ENCODE measurements at places on chromosomes 2 and 18.

DNA sequence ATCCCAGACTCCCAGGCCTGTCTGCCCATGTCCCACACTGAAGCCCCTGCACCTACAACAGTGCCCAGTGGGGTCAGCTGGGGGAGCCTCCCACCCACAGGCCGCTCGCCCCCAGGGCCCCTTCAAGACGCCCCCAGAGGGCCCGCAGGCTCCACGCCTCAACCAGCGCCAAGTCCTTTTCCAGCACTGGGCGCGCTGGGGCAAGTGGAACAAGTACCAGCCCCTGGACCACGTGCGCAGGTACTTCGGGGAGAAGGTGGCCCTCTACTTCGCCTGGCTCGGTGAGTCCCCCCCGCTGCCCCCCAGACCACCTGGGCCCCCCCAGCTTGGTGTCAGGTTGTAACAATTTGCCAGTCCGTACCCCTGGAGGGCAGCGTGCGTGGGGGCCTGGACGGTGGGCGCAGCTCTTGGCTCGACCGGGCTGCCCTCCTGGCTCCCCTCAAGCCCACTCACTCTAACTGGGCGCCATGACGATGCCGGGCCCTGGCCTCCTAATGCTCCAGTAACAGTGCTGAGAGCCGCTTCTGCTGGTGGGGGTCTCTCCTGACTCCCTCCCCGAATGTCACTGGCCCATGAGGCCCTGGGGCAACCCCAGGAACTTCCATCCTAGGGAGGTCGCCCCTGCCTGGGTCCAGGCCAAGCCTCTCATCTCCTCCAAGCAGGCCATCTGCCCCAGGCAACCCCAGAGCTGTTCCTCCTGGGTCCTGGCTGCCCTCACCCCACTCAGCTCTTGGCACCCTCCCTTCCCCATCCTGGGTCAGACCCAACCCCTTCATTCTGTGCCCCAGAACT is 14.9 kb downstream of the ANO7 start:
- DNase-seq = no peak

DNA sequence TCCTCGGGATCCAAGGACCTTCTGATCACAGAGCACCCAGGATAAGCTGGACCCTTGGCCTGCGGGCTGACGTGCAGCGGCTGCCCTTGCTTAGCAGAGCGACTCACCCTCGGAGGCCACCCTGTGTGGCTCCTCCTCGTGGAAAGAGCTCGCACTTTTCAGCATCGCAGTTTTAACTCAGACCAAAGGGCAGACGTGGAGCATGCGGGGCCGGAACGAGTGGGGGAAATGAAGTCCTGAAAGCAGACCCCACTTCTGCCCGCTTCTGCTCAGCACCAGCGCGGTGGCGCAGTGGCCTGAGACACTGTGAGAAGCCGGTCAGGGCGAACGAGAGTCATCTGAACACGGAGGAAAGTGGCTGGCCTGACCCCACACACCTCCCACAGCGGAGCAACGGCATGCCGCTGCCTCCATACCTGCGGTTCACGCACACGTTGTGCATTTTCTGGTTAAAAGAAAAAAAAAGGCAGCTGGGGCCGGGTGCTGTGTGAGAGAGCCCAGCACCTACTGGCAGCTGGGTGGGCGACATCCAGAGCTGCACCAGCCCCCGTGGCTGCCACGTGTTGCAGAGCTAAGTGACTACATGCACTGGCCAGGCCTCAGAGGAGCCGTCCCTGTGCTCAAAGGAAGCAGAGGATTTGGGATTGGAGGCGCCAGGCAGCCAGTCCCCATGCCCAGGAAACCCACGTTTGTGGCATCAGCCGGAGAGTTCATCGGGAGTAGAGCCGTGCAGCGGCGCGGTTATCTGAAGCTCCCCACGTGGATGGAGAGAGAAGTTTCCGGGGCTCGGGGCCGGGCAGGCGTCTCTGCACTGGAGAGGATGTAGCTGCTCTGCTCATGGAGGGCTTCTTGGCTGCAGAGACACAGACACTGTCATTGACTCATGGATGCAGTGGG is 89.7 kb downstream of the USP40 start:
- DNase-seq = no peak

- no peak for DNase-seq
These were observed 3.6 kb upstream of the RNF144A start for GRCh38 chr2:6913415-6914157.

- no peak for DNase-seq
These were observed at the start of gene ZEB2 for GRCh38 chr2:144519934-144520731. TSS of gene ZEB2 (minus strand) at chr2:144520119. CDS start at chr2:144517350, 2,769 bp downstream.

DNA sequence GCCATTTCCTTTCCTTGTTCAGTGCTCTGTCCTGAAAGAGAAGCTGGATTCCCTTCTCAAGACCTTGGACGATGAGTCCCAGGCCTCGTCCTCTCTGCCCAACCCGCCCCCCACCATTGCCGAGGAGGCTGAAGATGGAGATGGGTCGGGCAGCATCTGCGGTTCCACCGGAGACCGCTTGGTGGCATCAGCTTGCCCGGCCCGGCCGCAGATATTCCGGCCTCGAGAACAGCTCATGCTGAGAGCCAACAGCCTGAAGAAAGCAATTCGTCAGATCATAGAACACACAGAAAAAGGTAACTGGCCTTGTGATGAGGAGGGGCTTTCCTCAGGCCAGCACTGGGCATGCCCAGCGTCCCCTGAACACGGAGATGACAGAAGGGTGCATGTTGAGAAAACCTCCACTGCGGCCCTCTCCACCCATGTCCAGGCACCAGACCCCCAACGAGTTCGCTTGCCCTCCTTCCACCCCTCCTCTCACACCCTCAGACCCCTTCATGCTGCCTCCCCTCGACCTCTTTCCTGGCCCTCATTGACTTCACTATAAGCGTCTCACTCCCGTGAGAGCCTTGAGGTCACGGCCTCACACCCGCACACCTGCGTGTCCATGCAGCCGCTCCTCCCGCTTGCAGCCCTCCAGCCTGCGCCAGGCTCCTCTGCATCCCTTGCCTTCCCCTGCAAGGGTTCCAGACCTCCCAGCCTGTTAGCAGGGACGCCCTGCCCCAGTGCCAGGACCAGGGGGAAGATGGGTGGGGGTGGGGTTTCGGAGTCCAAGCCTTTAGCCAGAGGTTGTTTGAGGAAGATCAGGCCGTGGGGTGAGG is 95.0 kb downstream of the DGKD start:
- no peak for DNase-seq

GRCh38 chr18:67199993-67200617 is 316.4 kb downstream of the DSEL start:
- DNase-seq = peak; percentile 70

GRCh38 chr18:34623557-34623956 is 86.5 kb upstream of the DTNA start:
- no peak for DNase-seq

GRCh38 chr18:78587096-78587495 is 392.5 kb upstream of the SALL3 start:
- peak; percentile 22 for DNase-seq

DNA sequence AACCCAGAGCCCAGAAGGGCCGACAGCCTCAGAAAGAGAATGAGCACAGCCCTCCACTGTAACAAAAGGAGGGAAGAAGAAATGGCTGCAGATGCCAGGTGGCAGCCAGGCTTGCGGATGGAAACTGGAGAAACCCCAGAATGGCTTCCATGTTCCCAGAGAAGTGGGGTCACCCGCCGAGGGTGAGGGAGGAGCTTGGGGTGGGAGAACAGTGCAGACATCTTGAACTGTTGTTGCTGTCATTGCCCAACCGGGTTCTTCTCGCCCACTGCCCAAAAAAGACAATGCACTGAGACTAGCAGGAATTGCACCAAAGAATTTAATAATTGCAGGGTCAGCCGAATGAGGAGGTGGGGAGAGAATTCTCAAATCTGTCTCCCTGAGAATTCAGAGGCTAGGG is 223.2 kb upstream of the RAB6C start:
- no peak for DNase-seq

- no peak for DNase-seq
These were observed 110.4 kb downstream of the PLCL1 start for GRCh38 chr2:197914778-197915177.

GRCh38 chr2:171319164-171319810 is 114.5 kb downstream of the METTL8 start:
- DNase-seq = no peak

GRCh38 chr18:5543036-5543680 is 639 bp downstream of the EPB41L3 start:
- no peak for DNase-seq

GRCh38 chr2:179553382-179553781 is 288.8 kb upstream of the SESTD1 start:
- no peak for DNase-seq

- DNase-seq = peak; percentile 84
These were observed 420.0 kb downstream of the ZEB2 start for GRCh38 chr2:144099780-144100377.

DNA sequence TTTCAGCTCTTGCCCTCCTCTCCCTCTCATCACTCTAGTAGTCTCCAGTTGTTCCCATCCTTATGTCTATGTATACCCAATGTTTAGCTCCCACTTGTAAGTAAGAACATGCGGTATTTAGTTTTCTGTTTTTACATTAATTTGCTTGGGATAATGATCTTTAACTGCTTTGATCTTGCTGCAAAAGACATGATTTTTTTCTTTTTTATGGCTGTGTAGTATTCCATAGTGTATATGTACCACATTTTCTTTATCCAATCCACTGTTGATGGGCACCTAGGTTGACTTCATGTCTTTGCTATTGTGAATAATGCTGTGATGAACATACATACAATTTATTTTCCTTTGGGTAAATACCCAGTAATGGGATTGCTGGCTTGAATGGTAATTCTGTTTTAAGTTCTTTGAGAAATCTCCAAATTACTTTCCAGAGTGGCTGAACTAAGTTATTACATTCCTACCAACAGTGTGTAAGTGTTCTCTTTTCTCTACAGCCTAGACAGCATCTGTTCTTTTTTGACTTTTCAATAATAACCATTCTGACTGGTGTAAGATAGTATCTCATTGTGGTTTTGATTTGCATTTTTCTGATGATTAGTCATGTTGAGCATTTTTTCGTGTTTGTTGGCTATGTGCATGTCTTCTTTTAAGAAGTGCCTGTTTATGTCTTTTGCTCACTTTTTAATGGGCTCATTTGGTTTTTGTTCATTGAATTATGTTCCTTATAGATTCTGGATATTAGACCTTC is 179.6 kb upstream of the SLC39A10 start:
- DNase-seq = no peak

- DNase-seq = peak; percentile 8
These were observed 2.6 kb upstream of the TMEFF2 start for GRCh38 chr2:192197357-192197756.

DNA sequence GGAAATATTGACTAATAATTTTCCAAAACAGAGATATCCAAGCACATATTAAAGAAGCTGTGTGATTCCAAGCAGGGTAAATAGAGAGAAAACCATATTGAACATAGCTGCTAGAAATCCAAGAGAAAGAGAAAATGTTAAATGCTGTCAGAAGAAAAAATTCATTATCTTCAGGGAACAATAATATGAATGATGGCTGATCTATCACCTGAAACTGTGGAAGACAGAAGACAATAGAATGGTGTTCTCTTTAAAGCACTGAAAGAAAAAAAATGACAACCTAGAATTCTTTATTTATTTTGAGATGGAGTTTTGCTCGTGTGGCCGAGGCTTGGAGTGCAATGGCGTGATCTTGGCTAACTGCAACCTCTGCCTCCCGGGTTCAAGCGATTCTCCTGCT is 17.3 kb downstream of the PPP1CB start:
- no peak for DNase-seq

DNA sequence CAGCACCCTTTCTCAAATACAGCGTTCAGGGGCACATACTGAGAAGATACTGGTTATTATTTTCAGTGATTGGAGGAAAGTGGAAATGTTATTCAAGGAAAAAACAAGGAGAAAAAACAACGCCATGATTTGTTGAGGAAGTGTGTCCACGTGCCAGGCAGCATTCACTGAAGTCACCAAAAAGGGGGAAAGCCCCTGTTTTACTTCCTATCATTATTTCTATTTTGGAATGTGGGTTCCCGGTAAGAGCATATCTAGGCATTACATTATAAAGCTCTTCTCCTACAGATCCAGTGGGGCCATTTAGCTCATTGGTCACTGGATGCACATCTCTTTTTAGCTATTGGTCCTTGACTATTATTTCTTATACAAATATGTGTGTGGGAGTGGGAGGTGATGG is 518.7 kb downstream of the TXNL1 start:
- no peak for DNase-seq

DNA sequence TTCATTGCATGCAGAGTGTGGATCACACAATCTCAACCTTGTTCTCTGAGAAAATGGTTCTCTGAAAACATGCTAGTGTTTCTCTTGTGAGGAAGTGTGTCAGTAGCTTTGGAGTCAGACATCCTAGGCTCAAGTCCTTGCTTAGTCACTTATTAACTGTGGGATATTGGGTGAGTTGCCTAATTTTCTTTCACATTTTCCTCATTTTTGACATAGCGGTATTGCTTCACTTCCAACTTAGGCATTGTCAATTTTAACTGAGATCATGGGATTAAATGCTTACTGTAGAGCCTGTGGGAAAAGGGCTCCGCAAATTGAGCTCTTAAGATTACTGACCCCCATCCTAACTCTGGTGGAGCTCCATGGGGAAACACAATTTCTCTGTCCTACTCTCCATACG is 622.2 kb downstream of the CNTNAP5 start:
- no peak for DNase-seq

GRCh38 chr2:108855194-108855593 is 68.6 kb downstream of the CCDC138 start:
- peak; percentile 41 for DNase-seq

DNA sequence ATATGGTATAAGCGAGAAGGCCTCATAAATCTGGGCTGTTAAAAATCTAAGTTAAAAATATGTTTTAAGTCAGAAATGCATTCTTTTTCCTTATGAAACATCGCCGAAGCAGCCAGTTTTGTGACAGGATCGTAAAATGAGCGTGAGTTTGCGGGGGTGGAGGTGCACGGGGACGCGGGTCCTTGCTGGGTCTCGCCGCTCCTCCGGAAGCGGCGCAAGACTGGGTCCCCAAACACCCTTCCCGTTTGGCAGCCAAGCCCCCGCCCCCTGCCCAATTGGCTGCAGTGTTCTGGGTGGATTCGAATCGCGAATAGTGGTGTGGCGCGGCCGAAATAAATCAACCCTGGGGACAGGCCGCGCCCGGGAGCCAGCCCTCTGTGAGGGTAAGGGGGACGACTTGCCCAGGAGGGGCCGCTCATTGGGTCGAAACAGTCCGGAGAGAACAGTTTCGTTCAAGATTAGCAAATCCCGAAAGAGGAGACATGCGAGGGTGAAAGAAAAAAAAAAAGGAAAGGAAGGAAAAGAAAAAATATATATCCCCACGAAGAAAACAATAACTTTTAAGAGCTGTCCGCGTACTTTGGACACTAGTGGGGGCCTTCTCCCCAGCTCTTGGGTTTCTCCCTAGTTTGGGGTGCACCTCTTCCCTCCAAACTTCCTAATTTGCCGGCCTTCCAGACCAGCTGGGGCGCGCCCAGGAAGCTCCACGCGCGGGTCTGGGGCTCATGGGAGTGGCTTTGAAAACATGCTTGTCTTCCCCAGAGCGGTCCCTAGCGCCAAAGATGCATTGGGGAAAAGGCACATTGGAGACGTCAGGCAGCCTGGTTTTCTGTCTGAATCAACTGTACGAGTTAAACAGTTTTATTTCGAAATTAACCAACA is 3.1 kb upstream of the GATA6 start:
- no peak for DNase-seq

DNA sequence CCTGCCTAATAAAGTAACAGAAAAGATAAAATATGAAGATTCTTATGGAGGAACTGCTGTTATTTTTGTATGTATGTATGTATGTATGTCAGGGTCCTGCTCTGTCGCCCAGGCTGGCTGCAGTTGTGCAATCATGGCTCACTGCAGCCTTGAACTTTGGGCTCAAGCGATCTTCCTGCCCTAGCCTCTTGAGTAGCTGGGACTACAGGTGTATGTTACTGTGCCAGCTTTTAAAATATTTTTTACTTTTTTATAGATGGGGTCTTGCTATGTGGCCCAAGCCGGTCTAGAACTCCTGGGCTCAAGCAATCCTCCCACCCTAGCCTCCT is 26.7 kb downstream of the ANKRD29 start:
- DNase-seq = no peak

- DNase-seq = peak; percentile 61
These were observed 10.5 kb upstream of the CDK15 start for GRCh38 chr2:201795607-201796477.

Data from RKO (cell line).